ENCODE measurements at places on chromosomes 5 and 9.
A peak's percentile ranks its signal among the peaks of the same experiment; 100 is the strongest.

- H3K36me3 ChIP-seq, result no peaks in the 10 kb centered on the region
- DNase-seq, result peak; percentile 82
- H3K27ac ChIP-seq, result peak overlapping the region; percentile 94
- H3K4me3 ChIP-seq, result peak overlapping the region; percentile 86
Observed at GRCh38 chr9:95506428-95506677, 10.4 kb downstream of the PTCH1 start.

DNA sequence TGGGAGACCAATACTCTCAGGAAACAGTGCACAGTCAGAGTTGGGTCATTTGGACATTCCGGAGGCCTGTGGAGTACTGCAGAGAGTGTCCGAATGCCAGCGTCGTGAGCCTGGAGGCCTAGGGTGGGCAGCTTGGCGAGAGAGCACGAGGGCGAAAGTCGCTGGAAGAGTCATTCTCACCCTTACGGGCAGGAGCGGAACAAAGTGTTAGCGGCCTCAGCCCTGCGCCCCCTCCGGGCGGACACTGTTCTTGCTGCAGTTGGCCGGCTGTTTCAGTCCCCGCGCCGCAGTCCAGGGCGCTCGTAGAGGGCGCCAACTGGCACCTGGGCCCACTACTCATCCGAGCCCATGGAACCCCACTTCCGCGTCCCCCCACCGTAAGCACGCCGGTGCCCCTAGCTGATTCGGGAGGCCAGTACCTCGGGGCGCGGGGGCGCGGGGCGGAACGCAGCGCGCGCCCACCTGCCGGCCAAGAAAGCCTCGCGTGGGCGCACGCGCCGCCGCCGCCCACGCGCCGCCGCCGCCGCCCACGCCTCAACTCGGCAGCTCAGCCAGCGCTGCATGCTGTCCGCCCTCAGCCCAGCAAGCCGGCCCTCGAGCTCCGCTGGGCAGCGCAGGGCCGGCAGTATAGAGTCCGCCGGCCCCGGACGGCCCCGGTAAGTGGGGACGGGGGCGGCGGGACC, 99.7 kb upstream of the CCL21 start:
- no peak overlapping the region for H3K4me3 ChIP-seq
- no peak overlapping the region for H3K27ac ChIP-seq
- H3K36me3 ChIP-seq, result no peaks in the 10 kb centered on the region
- H3K27me3 ChIP-seq, result peaks cover 24% of the 10 kb centered on the region
- peak; percentile 4 for DNase-seq

DNA sequence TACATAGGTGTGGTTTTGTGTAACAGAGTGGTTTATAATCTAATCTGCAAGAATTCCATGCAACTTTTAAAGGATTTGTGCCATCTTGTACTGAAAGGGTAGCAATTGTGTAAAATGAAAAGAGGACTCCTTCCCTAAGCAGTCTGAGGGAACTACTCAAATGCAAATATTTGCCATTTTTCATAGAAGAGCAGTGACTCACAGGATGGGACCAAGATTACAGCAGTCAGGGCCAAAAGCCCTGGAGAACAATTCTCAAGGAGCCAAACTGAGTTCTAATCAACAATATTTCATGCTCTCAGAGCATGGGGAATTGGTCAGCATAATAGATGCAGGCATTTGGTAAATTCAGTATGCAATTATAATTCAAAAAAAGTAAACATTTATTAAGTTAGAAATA, 495.8 kb downstream of the CHSY3 start:
- H3K27ac ChIP-seq, result no peak overlapping the region
- H3K27me3 ChIP-seq, result no peaks in the 10 kb centered on the region
- no peak overlapping the region for H3K4me3 ChIP-seq

GRCh38 chr5:56282216-56282615, 49.1 kb upstream of the ANKRD55 start:
- H3K4me1 ChIP-seq, result peaks cover 17% of the 10 kb centered on the region
- H3K36me3 ChIP-seq, result no peaks in the 10 kb centered on the region
- H3K27me3 ChIP-seq, result no peaks in the 10 kb centered on the region

DNA sequence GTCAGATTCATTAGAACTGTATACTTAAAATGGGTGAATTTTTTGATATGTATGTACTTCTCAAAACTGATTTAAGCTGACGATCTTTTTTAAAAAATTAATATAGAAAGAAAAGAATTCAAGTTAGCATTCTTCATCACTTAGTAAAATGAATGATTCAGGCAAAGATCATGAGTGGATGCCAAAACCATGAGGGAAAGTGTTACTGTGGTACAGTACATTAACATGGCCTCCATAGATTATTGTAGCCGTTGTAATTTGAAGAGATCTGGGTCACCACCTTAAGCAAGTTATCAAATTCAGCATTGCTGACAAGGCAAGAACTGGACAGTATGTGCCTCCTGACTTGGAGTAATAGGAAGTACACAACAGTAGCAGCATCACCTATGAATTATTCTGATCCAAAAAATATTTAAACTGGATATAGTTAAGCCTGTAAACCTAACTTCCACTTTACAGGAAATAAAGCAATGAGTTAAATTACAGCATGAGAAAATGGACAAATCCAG, 29.7 kb downstream of the C9orf85 start:
- no peaks in the 10 kb centered on the region for H3K36me3 ChIP-seq
- no peak overlapping the region for H3K27ac ChIP-seq
- no peak overlapping the region for H3K4me3 ChIP-seq
- H3K4me1 ChIP-seq, result peaks cover 4% of the 10 kb centered on the region

GRCh38 chr5:79255786-79256557, 20.0 kb downstream of the JMY start:
- no peak for DNase-seq
- H3K4me3 ChIP-seq, result no peak overlapping the region
- no peak overlapping the region for H3K27ac ChIP-seq

GRCh38 chr5:95027151-95027721, 257.7 kb downstream of the MCTP1 start:
- H3K36me3 ChIP-seq, result no peaks in the 10 kb centered on the region
- no peak overlapping the region for H3K27ac ChIP-seq
- peaks cover 3% of the 10 kb centered on the region for H3K4me1 ChIP-seq

DNA sequence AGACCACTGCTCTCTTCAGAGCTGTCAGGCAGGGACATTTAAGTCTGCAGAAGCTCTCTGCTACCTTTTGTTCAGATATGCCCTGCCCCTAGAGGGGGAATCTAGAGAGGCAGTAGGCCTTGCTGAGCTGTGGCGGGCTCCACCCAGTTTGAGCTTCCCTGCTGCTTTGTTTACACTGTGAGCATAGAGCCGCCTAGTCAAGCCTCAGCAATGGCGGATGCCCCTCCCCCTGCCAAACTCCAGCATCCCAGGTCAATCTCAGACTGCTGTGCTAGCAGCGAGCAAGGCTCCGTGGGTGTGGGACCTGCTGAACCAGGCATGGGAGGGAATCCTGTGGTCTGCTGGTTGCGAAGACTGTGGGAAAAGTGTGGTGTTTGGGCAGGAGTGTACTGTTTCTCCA, 59.9 kb downstream of the CAVIN4 start:
- H3K4me3 ChIP-seq, result no peak overlapping the region
- no peak overlapping the region for H3K27ac ChIP-seq
- H3K36me3 ChIP-seq, result no peaks in the 10 kb centered on the region
- no peaks in the 10 kb centered on the region for H3K4me1 ChIP-seq

DNA sequence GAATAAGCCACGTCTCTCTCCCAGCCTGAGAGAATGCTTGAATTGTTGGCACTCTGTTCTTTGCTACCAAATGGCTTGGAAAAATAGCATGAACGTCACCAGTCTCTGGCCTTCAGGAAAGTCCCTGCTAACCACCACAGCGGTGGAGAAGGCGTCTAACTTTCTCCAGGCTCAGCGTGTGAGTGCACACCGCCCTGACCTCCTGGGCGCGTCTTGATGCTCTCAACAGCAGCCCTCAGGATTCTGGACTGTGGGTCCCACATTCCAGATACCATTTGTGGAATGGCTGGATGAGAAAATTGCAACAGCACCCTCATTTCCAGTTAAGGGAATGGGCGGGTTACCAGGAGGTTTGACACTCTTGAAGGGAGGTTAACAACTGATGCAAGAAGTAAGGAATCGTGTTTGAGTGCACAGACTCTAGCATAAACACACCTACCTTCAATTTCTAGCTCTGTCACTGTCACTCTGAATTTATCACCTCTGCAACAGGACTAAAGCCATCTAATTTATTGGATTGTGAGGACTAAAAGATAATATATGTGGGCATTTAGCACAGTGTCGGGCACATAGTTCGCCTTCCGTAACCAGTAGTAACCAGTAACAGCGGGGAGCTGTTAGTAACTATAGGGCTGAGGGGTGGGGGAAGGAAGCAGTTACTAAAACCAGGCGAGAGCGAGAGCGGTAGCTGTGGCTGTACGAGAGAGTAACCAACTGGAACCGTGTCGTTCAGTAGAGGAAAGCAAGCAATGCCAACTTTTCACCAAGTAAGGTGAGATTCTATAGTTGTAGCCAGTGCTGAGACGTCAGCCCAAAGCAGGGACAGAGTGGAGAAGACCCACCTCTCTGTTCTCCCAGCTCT, 807 bp upstream of the PLGRKT start:
- H3K4me3 ChIP-seq, result peak overlapping the region; percentile 87
- peaks cover 13% of the 10 kb centered on the region for H3K36me3 ChIP-seq
- peaks cover 13% of the 10 kb centered on the region for H3K4me1 ChIP-seq
- H3K27me3 ChIP-seq, result no peaks in the 10 kb centered on the region

DNA sequence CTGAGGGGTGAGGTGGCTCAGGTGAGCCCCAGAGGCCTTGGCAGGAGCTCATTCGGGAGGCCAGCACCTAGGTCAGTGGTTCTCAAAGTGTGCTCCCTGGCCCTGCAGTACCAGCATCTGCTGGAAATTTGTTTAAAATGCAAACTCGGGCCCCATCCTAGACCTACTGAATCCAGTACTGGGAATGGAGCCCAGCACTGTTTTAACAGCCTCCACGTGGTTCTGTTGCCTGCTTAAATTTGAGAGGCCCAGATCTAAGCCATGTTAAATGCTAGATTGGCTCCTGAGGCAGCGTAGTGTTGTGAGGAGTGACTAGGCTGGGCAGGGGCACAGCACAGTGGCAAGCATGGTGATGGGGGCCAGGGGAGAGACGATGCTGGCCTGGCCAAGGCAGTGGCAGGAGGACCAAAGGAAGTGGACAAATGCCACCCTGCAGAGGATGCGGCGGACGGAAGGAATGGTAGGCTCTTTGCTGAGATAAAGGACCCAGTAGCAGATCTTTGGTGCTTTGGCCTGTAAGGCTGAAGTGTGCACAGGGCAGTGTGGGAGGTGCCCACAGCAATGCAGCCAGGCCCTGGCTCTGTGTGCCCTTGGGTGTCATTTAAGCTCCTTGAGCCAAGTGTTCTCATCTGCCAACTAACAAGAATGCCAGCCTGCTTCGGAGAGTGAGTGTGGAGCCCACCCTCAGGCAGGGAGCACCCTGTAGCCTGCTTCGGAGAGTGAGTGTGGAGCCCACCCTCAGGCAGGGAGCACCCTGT, 4.2 kb downstream of the PRR7 start:
- peaks cover 50% of the 10 kb centered on the region for H3K27me3 ChIP-seq
- H3K4me3 ChIP-seq, result no peak overlapping the region
- peak; percentile 57 for DNase-seq
- no peak overlapping the region for H3K27ac ChIP-seq
- no peaks in the 10 kb centered on the region for H3K36me3 ChIP-seq

- H3K27ac ChIP-seq, result peak overlapping the region; percentile 65
- H3K27me3 ChIP-seq, result no peaks in the 10 kb centered on the region
- peaks cover 2% of the 10 kb centered on the region for H3K4me1 ChIP-seq
- H3K4me3 ChIP-seq, result no peak overlapping the region
Observed at GRCh38 chr9:91489361-91489899, 65.8 kb upstream of the NFIL3 start.

- H3K4me1 ChIP-seq, result no peaks in the 10 kb centered on the region
- no peak overlapping the region for H3K4me3 ChIP-seq
- DNase-seq, result no peak
- H3K27ac ChIP-seq, result no peak overlapping the region
- no peaks in the 10 kb centered on the region for H3K27me3 ChIP-seq
Observed at GRCh38 chr9:11933926-11934325, 759.3 kb upstream of the TYRP1 start.

DNA sequence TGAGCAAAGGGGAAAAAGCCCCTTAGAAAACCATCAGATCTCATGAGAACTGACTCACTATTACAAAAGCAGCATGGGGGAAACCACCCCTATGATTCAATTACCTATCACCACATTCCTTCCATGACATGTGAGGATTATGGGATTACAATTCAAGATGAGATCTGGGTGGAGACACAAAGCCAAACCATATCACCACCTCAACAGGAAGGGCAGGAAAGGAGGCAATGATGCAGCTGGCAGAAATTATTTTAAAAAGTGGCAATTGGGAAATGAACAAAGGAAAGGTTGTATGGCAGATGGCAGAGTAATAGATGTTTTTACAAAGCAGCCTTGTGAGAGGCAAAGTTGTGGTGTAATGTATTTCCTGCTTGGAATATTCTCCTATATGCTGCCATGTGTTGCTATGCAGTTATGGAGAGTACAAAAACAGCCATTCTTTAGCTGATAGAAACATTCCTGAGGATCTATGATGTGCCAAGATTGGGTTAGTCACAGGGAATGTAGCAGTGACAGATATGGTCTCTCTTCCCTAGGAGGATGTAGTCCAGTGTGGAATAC, 138.8 kb downstream of the SMC2 start:
- H3K4me3 ChIP-seq, result no peak overlapping the region
- no peaks in the 10 kb centered on the region for H3K27me3 ChIP-seq
- no peaks in the 10 kb centered on the region for H3K4me1 ChIP-seq
- no peaks in the 10 kb centered on the region for H3K36me3 ChIP-seq
- H3K27ac ChIP-seq, result no peak overlapping the region
- no peak for DNase-seq

GRCh38 chr5:149826574-149826973, 96.5 kb downstream of the PPARGC1B start:
- no peak overlapping the region for H3K27ac ChIP-seq
- H3K4me3 ChIP-seq, result no peak overlapping the region
- peaks cover 59% of the 10 kb centered on the region for H3K4me1 ChIP-seq

- DNase-seq, result no peak
- peak overlapping the region; percentile 90 for H3K27ac ChIP-seq
- peaks cover 14% of the 10 kb centered on the region for H3K4me1 ChIP-seq
- H3K36me3 ChIP-seq, result peaks cover 11% of the 10 kb centered on the region
Observed at GRCh38 chr9:83623679-83624076, 735 bp downstream of the IDNK start.

GRCh38 chr9:133715866-133716563, 22.1 kb downstream of the SARDH start:
- no peaks in the 10 kb centered on the region for H3K36me3 ChIP-seq
- peaks cover 2% of the 10 kb centered on the region for H3K27me3 ChIP-seq
- DNase-seq, result peak; percentile 55
- no peak overlapping the region for H3K27ac ChIP-seq
- H3K4me3 ChIP-seq, result no peak overlapping the region

- no peak overlapping the region for H3K27ac ChIP-seq
- no peak for DNase-seq
- peaks cover 16% of the 10 kb centered on the region for H3K27me3 ChIP-seq
Observed at GRCh38 chr9:134287591-134288491, 38.4 kb upstream of the RXRA start.

Data from muscle of leg (tissue), 16 donors.